ENCODE measurements at places on chromosomes 1 and 21.

GRCh38 chr1:156359973-156360372, 9.0 kb upstream of the RHBG start:
- DNase-seq = no peak

GRCh38 chr1:117372863-117373412, 5.7 kb downstream of the MAN1A2 start:
- DNase-seq = no peak

GRCh38 chr1:1157033-1157365, 16.7 kb upstream of the TTLL10 start:
- no peak for DNase-seq

DNA sequence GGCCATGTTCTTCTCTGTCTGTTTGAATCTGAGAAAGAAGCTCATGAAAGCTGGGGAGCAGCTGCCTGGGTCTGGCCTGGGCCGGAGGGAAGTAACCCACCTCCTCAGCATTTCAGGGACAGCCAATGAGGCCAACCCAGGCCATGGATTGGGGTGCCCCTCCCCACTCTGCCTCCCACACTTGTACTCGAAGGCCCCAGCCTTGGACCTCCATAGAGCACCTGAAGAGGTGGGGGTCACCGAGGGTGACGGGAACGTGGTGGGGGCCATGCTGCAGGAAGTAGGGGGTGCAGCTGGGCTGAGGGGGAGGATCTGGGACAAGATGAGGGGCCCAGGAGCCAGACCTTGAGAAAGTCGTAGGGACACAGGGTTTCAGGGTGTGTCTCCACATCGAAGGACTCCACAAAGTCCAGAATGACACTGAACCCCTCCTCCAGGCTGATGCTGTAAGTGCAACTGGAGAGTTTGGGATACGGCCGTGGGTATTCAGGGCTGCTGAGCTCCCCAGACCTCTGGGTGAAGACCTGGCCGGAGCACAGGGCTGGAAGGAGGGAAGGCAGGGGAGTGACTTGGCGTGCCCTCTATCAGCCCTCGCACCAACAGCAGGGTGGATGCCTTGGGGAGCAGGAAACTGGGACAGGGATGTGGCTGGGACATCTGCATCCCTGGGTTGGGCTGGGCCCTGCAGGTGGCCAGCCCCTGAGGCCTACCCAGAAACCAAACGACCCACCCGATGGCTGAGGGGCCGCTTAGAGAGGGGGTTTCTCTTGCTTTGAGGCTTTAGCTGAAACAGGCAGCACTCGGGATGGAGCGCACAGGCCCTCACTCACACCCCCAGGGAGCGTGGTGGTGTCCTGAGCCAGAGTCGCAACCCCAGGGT, 3.8 kb downstream of the MASP2 start:
- DNase-seq = no peak

DNA sequence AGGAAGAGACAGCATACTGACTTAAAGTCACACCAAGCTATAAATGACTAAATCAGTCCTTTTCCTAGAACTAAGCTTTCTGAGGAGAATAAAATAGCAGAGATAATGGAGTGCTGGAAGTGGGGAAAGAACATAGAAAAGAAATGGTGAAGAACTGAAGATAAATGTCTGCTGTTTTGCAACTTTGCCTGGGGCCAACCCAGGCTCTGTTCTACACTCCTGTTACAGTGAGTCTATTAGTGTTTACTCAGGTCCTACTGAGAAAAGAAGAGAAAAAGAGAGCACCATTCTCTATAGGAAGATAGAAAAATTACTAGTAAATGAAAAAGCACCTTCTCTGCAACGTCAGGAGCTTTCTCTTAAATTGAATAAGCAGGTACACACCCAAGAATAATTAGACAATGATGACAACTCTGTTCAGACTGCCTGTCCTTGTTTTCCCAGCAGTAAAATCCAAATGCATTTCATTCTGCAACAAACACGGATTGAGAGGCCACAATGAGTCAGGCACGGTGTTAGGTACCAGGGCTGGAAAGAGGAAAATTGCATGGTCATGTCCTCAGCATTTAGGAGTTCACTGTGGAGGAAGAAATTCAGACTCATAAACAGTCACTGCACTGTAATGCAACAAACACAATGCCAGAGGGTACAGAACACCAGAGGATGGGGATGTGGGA, 139.4 kb upstream of the CAMK1G start:
- DNase-seq = no peak

GRCh38 chr1:152039886-152040285, 3.1 kb upstream of the S100A11 start:
- no peak for DNase-seq

DNA sequence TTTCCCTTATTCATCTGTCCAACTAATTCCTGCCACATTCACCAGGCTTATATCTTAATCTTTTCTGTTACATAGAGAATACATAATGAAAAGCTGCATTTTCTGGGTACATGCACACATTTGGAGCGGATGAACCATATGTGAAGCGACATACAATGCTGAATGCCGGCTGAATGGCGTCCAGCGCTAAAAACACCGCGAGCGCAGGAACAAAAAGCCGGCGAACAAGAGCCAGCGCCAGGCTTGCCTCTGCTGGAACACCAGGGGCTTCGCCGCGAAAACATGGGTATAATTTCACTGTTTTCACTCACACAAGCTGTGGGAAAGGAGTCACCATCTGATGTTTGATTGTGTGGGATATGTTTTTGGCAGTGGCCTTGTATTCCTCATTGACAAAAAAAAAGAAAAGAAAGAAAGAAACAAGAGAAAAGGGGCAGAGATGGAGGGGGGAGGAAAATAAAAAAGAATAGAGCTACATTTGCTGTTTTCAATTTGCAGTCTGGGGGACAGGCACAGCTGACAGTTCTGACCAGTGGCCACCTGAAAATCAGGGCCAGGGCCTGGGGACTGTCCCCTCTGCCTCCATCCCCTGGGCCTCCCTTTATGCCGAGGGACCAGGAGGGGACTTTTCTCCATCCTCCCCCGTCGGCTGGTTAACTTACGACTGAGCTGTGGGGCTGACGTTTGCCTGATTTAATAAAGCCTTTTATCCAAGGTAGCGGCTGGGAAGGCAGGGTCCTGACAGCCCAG, 70.2 kb upstream of the OLIG2 start:
- DNase-seq = no peak

DNA sequence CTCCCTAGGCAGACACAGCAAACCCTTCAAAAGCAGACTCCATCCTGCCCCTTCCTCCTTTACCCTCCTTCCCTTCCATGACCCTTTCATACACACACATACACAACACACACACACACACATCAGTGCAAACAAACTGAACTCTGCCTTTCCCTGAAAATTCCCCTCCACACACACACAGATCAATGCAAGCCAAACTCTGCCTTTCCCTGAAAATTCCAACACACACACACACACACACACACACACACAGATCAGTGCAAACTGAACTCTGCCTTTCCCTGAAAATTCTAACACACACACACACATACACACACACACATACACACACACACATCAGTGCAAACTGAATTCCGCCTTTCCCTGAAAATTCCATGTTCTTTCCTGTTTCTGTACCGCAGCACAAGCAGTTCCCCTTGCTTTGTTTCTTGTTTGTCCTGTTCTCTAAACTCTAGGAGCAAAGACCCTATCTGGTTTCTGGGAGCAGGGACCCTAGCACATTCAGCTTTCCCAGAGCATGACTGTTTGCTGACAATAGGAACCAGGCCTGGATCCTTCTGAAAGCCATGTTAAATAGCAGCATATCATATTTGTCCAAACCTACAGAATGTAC, 91.0 kb downstream of the PTPN14 start:
- no peak for DNase-seq

DNA sequence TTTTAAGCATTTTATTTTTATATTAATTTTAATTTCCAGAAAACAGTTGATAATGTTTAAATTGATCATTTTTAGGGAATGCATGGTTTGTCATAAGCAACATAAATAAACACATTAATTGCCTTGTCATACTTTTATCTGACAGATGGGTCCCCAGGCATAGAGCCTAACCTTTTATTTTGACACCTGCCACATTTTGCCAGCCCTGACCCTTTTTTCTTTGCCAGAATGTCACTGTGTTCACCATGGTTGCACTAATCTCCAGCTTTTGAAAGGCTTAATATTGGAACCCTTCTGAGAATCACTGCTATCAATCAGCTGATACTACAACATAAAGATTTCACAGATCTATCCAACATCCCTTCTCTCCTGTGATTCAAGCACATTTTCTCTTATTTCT, 56.0 kb upstream of the DPYD start:
- no peak for DNase-seq

DNA sequence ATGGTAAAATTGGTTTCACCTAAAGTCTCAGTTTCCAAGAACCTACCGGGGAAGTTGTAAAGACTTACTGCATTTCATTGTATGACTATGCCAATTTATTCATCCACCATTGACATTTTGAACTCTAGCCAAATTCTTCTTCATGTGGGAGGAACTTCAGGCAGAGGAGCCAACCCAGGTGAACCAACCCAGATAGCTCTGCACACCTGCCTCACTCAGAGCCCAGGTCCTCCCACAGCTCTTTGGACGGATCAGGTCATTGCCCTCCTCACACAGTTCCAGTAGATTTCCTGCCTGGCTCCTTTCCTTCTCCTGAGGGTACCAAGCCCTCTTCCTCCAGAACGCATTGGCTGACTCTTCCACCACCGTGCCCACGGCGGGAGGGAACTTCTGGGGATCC, 121.7 kb downstream of the DTL start:
- DNase-seq = no peak

- no peak for DNase-seq
Measured at GRCh38 chr1:4549930-4550329, 104.5 kb upstream of the AJAP1 start.

DNA sequence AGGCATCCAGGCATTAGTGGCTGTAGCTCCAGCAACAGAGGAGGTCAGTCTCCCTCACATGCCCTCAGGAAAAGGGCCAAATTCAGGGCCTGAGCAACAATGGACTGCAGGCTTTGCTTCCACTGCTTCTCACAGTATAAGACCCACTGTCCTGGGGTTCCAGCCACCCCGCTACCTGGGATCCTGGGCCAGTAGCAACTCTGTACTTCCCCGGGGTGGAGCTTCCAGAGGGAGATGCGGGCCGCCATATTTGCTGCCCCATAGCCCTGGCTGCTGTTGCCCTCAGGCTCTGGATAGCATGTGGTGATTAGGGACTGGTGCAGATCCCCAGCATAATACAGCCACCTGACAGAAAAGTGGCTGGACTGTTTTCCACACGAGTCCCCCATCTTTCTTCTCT, 201.1 kb upstream of the POGK start:
- DNase-seq = no peak

DNA sequence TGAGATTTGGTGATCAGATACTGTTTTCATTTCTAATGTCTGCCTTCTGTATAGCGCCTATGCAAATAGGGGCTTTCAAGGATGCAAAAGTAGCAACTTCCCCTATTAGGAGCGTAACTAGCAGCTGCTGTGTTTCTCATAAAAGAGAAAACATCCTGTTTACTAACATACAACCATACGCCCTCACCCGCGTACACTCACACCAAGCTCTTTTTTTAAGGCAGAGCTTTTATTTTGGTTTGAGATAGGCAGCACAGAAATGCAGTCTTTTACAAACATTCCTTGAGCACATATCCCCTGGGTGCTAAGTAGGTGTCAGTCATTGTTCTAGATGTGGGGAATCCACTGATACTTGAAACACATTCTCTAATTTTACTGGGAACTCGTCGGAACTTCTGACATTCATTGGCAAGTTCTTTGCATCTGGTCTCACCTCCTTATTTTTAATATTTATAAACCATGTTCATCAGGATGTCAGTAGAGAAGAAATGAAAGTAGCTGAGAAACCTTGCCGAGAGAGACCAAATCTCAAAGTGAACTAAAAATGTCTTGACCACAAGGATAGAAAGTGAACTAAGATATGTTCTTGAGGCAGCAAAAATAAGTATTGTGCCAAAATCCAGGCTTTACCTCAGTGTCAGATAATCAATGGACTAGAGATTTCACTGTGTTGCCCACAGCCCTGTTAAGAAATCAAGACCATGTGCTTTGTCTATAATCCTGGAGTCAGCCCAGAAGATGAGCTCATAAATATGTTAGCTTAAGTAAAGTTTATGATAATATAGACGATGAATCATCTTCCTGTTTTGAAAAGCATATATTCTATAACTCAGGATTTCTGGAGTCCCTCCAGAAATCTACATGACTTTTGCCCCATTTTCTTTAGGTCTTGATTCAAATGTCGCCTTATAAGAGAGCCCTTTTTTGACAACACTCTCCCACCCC, 350.9 kb downstream of the ST6GALNAC3 start:
- no peak for DNase-seq

- no peak for DNase-seq
Measured at GRCh38 chr1:223114871-223115270, 28.2 kb downstream of the TLR5 start.

DNA sequence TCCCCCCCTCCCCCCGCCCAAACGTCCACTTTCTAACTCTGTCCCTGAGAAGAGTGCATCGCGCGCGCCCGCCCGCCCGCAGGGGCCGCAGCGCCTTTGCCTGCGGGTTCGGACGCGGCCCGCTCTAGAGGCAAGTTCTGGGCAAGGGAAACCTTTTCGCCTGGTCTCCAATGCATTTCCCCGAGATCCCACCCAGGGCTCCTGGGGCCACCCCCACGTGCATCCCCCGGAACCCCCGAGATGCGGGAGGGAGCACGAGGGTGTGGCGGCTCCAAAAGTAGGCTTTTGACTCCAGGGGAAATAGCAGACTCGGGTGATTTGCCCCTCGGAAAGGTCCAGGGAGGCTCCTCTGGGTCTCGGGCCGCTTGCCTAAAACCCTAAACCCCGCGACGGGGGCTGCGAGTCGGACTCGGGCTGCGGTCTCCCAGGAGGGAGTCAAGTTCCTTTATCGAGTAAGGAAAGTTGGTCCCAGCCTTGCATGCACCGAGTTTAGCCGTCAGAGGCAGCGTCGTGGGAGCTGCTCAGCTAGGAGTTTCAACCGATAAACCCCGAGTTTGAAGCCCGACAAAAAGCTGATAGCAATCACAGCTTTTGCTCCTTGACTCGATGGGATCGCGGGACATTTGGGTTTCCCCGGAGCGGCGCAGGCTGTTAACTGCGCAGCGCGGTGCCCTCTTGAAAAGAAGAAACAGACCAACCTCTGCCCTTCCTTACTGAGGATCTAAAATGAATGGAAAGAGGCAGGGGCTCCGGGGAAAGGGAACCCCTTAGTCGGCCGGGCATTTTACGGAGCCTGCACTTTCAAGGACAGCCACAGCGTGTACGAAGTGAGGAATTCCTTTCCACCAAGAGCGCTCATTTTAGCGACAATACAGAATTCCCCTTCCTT, 158.1 kb downstream of the RUNX1 start:
- DNase-seq = no peak

Measured in NCI-H2081 treated with DMSO at 0.1 percent for 48 hours (cell line).